ENCODE measurements at places on chromosomes 12 and 14.

GRCh38 chr12:40692765-40693206 is 547 bp downstream of the CNTN1 start:
- DNase-seq, result peak; percentile 20

- DNase-seq, result no peak
Observed at GRCh38 chr12:39116861-39117260, 211.5 kb upstream of the CPNE8 start.

DNA sequence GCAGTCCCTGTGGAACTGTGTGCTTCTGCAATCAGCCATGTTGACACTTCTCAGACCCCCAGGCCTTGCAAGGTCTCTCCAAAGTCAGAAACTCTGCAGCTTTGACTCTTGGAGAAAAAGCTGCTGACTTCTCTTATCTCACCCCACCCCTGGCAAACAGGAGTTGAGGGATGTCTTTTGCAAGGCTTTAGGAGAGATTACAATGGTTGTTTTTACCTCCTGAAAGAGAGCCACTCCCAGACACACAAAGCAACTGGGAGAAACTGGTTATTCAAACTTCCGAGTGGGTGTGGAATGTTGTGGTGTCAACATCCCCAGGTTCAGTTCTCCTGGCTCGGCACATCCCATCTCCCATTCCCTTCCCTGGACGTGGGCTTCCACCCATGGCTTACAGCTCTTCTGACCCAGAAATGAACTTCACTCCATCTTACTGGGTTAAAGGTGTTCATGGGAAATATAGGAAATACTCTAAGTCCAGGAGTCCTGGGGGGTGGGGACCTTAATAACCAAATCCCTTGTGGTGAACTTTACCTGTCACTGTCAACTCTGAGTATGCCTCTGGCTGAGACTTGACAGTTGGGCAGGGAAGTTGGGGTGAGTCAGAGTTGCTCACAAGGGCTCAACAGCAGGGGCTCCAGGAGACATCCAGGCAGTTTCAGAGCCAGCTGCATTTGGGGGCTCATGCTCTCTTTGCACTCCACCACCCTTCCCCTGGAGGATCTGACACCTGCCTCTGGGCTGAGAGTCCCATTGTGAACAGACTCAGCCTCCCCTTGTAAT is 41.9 kb downstream of the CCDC177 start:
- no peak for DNase-seq

DNA sequence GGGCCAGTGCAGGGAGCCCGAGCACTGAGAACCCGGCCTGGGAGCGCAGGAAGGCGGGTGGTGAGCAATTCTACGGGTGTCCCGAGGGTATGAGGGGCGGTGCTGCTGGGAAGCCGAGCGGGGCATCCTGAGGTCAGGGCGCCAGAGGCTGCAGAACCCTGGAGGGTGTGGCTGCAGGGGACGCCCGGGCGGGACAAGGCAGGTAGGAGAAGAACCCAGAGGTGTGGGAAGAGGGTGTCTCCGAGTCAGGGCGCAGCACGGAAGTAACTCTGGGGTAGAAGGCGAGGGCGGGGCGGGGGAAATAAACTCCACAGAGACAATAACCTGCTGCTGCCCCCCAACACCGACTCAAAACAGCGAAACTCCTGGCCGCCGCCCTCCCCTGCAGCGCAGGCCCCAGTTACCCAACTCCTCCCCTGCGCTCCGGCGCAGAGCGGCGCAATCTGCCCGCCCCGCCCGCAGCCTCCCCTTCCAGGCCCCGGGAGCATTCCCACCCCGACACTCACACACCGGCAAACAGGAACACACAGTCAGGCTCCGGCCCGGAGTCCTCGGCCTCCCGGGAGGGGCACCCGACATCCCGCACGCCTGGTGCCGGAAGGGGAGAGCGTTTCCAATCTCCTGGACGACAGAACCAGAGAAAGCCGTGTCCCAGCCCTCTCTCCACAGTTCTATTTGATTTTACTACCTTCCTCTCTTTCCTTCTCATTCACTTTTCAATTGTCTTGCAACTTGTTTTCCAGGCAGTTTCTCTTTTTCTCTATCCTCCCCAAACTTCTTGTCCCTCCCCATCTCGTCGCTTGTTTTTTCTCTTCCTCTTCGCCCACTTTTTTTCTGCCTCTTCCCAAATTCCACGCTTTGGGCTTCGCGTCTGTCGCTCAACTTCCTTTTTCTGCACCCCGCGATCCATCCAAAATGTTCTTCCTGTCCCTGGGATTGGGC is 2.4 kb downstream of the HRK start:
- DNase-seq, result peak; percentile 56

DNA sequence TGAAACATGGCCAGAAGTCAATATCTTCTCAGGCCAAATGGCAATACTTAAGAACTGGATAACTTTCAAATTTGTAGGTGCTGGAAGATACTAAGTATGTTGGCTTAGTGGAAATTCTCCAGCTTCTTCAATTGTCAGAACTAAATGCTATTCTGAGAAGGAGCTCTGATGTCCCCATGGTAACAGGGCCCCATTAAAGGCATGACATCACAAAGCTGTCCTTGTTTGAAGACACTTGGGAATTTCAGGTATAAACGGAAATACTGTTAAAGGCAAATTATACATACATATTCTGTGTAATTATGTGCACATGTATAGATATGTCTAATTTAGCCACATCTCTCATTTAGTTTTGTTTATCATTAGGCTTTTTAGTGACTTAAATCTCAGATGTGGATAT is 210.0 kb upstream of the SEL1L start:
- DNase-seq, result no peak

GRCh38 chr12:117844114-117844830 is 124.5 kb downstream of the KSR2 start:
- no peak for DNase-seq

- DNase-seq, result no peak
Observed at GRCh38 chr12:102005256-102005655, 56.5 kb downstream of the WASHC3 start.

GRCh38 chr14:94752591-94753436 is 17.1 kb downstream of the GSC start:
- no peak for DNase-seq

DNA sequence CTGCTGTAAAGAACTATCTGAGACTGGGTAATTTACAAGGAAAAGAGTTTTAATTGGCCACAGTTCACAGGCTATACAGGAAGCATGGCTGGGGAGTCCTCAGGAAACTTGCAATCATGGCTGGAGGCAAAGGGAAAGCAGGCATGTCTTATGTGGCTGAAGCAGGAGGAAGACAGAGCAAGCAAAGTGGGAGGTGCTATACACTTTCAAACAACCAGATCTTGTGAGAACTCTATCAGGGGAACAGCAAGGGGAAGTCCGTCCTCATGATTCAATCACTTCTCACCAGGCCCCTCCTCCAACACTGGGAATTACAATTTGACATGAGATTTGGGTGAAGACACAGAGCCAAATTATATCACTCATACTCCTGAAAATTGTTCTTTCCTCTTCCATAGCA is 109.5 kb upstream of the PKP2 start:
- DNase-seq, result no peak

- no peak for DNase-seq
Observed at GRCh38 chr12:27290501-27291168, 42.0 kb upstream of the BMAL2 start.

- DNase-seq, result peak; percentile 26
Observed at GRCh38 chr12:92602476-92602875, 100.3 kb upstream of the PLEKHG7 start.

GRCh38 chr12:57112492-57113294 is 1.5 kb upstream of the STAT6 start:
- no peak for DNase-seq

- no peak for DNase-seq
Observed at GRCh38 chr14:72573725-72574417, 320.0 kb downstream of the DPF3 start.

DNA sequence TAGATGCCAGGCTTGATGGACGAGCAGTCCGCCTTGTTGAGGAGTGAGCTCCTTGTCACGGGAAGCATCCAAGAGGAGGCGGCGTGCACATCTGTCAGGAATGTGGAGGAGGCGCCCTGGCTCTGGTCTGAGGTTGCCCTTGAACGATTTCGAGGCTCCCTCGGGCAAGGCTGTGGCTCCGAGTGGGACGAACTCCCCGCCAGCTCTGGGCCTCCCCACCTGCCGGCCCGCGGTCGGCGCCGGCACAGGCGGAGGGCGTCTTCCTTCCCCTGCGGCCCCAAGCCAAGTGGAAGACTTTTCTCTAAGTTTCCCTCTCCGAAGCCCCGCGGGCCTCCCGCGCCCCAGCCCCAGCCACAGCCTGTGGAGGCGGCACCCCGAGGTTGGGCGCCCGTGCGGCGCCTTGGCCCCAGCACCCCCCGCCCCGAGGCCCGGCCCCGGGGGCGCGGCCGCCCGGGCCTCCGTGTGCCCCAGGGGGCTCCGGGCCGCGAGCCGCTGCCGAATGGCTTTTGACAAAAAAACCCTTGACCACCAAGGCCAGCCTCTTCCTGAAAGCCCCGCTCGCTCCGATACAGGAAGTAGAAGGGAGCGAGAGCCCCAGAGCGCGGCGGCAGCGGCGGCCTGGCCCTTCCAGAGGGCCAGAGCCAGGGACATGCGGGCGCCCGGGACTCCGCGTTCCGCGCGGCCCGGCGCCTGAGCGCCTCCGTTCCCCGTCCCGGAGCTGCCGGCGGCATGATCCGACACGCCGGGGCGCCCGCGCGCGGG is at the start of gene RIN3:
TSS of gene RIN3 (plus strand) at position 578 of the 762 bp plus-strand sequence. CDS start at position 730, 152 bp downstream.
- DNase-seq, result peak; percentile 76

GRCh38 chr14:104096751-104097700 is 11.5 kb downstream of the ASPG start:
- no peak for DNase-seq

DNA sequence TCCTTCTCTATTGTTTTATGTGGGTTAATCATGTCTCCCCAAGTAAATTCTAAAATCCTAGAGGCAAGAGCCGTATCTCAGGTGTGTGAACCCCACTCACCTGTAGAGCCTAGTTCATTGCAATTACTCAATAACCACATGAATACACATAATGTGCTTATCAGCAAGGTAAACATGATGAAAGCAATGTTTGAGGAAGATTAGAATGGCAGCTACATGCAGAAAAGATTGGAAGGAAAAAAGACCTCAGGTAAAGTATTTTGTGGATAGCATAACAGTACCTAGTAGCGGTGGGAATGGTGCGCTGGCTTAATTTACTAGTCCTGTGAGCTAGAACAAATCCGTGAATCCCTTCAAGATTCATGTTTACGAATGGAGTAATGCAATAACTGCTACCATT is 5.3 kb upstream of the KRAS start:
- DNase-seq, result no peak

DNA sequence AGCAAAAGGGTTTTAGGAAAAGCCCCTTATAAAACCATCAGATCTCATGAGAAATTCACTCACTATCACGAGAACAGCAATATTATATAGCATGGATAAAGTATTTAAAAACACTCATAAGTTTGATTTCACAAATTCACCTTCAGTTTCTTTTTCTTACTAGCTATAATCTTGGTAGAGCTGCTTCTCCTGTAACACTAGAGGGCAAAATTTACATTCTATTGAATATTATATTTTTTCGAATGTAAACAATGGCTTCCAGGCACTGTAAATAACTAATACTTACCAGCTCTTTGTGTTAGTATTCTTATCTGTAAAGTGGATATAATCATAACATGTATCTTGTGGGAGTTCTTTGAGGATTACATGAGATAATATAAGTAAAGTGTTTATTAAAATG is 259.6 kb downstream of the CCER1 start:
- DNase-seq, result peak; percentile 4

- no peak for DNase-seq
Observed at GRCh38 chr12:592024-592505, 71.2 kb downstream of the NINJ2 start.

- no peak for DNase-seq
Observed at GRCh38 chr12:46304070-46304469, 35.2 kb upstream of the SLC38A1 start.

GRCh38 chr14:64824471-64824870 is 55.2 kb downstream of the SPTB start:
- no peak for DNase-seq

- no peak for DNase-seq
Observed at GRCh38 chr14:39005044-39005880, 97.8 kb downstream of the SEC23A start.

DNA sequence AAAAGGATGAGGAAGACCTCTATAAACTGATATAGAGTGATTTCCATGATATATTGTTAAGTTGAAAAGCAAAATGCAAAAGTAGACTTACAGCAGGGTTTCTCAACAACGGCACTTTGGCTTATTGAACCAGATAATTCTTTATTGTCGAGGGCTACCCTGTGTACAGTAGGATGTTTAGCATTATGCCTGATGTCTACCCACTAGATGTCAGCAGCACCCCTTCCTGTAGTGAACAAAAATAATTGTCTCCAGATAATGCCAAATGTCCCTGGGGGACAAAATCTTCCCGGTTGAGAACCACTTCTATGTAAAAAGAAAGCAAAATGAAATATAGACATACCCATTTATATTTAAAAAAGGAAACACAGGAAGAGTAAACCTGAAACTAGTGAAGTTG is 32.4 kb downstream of the ABCD2 start:
- DNase-seq, result no peak

DNA sequence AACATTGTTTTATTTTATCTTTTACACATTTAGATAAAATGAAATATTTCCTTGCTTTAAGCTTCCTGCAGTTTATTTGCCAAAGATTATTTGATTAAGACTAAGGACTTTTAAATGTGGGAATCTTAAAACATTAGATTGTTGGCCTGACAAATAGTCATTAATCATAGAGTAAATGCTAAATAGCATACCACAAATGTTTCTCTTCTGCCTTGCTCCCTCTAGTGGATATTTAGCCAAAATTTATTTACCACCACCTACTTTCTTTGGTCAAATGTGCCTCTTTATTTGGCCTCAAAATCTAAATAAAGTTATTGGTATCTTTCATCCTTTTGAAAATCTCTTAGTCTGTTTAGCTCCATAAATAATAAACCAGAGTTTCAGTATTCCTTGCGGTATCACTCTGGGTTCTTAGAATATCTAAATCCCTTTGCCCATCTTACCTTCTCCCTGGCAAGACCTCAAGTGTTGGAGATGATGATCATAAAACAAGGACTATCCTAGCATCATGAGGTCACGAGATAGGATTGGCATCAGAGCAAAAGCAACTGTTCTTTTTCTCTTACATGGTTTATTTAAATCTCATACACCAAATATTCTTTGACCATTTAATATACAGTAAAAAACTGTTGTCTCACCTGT is 150.6 kb upstream of the AEBP2 start:
- DNase-seq, result peak; percentile 69

- DNase-seq, result no peak
Observed at GRCh38 chr14:81889529-81889928, 355.9 kb upstream of the SEL1L start.

- DNase-seq, result no peak
Observed at GRCh38 chr12:75487308-75487707, 6.8 kb downstream of the GLIPR1 start.
